ENCODE measurements at places on chromosomes 3 and 15.
A peak's percentile ranks its signal among the peaks of the same experiment; 100 is the strongest.

- DNase-seq, result no peak
These were observed 38.2 kb downstream of the TMCC1 start for GRCh38 chr3:129855170-129855831.

GRCh38 chr15:67093504-67093862 lies 28.1 kb downstream of the SMAD3 start:
- DNase-seq, result no peak

- no peak for DNase-seq
These were observed 34.8 kb downstream of the CYP11A1 start for GRCh38 chr15:74332611-74333010.

GRCh38 chr15:40342416-40343320 lies 1.9 kb upstream of the CCDC9B start:
- DNase-seq, result no peak

DNA sequence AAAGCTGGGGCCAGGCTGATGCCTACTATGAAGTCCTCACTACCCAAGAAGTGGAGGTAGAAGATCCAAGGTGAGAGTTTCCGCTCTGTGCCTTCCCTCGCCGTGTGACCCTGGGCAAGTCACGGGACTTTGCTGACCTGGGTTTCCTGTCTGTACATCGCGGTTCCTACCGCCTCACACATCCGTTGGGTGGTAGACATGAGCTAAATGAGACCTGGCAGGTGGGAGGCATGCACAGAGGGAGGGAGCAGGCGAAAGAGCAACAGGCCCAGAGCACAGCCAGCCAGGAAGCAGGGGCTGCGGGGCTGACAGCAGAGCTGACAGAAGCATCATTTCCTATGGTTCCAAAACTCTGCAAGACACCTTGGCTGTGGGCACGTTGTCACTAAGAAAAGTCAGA lies 157.3 kb upstream of the BHLHE40 start:
- DNase-seq, result peak; percentile 59

- DNase-seq, result no peak
These were observed 325.7 kb downstream of the NEK10 start for GRCh38 chr3:27043328-27043955.

DNA sequence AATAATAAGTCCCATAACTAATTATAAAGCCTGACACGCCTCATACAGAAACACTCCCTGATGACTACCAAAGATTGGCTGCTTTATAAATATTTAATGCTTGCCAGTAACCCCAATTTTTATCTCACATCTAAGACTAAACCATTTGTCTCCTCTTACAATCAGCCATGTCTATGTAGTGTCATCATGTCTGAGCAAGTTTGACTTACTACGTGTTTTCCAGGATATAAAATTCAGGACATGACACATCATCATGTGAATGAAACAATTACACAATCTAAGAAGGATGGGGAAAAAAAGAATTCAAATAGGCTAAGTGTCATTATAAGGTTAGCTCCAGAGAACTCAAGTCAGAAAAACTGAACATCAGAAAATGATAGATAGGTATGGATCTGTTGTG lies 208.7 kb downstream of the MECOM start:
- DNase-seq, result no peak

- DNase-seq, result no peak
These were observed 287.8 kb downstream of the FAM43A start for GRCh38 chr3:194973366-194974000.

- DNase-seq, result no peak
These were observed 89.5 kb downstream of the ITPR1 start for GRCh38 chr3:4582624-4583023.

DNA sequence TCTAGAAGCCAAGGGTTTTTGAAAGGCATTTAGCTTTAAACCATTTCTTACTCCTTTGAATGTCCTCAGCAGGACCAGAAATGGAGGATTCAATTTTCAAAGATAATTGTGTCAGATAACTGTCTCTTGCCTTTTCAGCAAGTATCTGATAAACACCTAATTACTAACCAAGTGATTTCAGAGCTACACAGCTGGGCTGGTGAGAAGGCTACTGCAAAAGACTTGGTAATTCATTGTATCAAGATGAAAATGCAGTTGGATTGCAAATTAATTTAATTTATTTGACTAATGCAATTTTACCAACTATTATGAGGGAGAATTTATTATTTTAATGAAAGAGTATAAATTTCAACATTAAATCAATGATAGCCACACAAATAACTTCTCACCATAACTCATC lies 165.4 kb downstream of the ROBO1 start:
- DNase-seq, result no peak

GRCh38 chr15:73948982-73949381 lies 22.7 kb downstream of the LOXL1 start:
- no peak for DNase-seq

GRCh38 chr3:124935264-124935663 lies 713 bp upstream of the MUC13 start:
- no peak for DNase-seq

GRCh38 chr3:58006661-58007060 lies 1.6 kb upstream of the FLNB start:
- DNase-seq, result no peak

- no peak for DNase-seq
These were observed 26.9 kb upstream of the MYO1E start for GRCh38 chr15:59399465-59400102.

GRCh38 chr15:70509731-70510143 lies 253.6 kb downstream of the UACA start:
- no peak for DNase-seq

GRCh38 chr3:197124713-197125112 lies 95.1 kb upstream of the MELTF start:
- no peak for DNase-seq

DNA sequence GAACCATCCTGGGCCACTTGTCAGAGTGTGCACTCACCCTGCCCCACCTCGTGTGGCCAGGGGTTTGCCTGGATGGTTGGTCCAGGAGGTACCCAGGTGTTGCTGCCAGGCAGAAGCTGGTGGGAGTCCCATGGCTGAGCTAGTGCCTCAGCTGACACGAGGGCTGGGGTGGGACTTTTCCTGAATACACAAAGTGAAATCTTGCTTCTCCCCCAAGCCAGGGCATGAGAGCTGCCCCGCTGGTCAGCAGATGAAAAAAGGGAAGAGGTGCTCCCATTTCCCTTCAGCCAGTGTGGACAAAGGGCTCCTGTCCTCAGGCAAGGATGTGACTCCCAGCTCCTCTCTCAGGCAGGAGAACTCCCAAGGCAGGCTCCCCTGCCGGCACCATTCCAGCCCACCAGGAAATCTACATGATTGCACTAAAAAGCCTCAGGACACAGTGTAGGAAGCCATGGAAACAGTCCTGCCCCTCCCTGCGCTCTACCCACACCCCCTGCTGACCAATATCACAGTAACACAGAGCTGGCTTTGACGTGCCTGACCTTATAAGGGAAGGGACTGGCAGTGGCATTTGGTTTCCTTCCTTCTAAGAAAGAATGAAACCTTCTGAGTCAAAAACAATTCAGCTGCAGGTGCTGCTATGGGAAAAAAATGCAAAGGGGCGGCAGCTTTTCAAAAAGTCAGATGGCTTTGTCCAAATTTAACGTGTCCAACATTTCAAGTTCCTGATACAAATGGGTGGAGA lies 33.9 kb downstream of the MYO5C start:
- DNase-seq, result no peak

All from stimulated activated CD8-positive, alpha-beta memory T cell treated with anti-CD3 and anti-CD28 coated beads, Interleukin-4, amount 100 ng/mL, for 1 hour (primary cell).